ENCODE measurements at places on chromosomes 11 and 22.
A peak's percentile ranks its signal among the peaks of the same experiment; 100 is the strongest.

GRCh38 chr11:33778675-33779074, 4.4 kb upstream of the FBXO3 start:
- DNase-seq, result peak; percentile 69

GRCh38 chr11:127996825-127997224, 590.5 kb downstream of the ETS1 start:
- DNase-seq, result peak; percentile 5

DNA sequence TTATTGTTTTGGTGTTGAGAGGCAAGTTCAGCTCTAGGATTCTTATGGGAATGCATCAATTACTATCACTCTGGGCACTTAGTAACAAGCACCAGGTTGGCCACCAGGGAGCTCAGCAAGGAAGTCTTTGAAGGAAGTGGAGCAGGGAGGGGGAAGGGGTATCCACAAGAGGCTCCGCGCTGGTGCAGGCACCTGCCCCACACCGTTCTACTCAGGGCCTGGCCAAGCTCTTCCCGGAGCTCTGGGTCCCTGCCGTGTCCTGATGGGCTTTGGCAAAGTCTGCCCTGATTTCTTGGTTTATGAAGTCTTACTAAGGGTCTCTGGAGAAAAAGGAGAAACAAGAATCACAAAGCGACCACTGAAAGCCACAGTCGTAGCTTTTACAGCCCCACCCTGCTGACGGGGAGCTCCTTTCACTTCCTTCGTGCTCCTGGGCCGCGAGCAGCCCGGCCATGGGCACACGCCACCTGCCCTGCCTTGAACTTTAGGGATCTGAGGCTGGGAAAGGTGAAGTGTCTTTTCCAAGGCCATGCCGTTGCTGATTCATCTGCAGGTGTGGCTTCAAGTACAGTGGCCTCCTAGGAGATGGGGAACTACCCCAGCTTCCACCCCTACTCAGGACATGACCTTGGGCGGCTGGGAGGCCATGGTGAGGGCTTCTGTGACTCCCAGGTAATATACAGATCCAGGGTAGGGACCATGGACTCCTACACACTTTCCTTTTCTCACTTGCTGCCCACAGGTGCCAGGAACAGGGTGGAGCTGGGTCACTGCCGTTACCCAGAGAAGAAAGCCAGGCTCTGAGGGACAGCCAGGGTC, 15.9 kb upstream of the LRRC32 start:
- no peak for DNase-seq

DNA sequence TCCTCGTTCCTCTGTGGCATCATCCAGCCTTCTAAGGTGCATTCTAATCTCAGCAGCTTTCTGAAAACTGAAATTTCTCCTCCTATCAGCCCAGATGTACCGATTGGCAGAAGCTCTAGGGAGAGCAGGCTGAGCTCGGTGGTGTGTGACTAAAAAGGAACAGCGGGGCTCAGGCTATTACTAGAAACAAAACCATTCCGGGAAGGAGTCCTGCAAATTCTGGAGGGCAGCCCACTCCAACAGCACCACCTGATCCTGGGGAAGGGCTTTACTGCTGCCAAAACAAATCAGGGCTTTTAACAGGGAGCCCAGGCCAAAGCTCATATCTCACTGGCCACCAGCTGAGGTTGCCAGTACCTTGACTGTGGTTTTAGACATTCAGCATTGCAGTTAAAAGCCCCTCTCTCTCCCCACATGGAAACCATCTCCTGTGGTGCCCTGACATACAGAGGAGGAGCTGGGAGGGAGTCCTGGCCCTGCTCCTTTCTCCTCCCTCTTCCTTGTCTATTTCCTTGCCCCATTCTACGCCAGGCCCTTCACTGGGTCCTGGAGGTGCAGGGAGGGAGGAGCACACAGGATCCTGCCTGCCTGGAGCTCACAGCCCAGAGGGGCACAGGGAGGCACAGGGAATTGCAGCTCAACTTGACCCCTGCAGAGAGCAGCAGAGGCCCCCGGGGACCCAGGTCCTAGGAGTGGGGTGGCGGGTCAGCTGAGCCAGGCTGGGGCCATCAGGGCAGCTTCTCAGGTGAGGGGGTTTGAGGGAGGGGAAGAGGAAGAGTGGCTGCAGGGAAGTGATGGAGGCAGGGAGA, 889 bp downstream of the PLAAT4 start:
- DNase-seq, result peak; percentile 63

- DNase-seq, result peak; percentile 91
These were observed 269.9 kb upstream of the SORL1-AS1 start for GRCh38 chr11:121722431-121723245.

DNA sequence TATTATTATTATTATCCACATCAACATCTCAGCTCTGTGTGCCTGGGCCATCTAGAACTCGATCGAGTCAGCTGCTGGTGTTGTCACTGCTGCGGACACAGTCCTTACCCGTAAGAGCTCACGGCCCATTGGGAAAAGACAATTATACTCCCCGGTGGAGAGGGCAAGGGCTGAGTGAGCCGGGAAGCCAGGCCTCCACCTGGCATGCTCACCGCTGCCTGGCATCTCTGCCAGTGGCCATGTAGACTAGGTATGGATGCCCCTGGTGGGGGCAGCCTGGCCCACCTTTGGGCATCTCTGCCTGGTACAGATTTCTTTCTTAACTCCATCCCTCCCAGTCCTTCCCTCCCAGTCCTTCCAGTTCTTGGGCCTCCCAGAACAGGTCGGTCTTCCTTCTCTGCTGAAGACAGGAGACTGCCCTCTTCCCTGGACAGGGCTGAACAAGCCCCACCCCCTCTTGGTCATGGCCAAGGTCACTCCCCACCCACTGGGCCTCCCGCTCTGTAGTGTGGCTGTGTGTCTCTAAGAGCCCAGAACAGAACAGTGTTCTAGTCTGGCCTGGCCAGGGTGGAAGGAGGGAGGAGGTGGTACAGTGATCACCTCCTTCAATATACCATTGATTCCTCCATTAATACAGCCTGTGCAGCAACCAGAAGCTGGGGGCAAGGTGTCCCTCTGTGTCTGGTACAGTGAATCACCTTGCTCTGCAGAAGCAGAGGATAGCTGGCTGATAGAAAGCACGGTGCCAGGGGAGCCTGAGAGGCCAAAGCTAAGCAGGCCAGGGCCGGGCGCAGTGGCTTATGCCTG, 57.7 kb downstream of the FLRT1 start:
- DNase-seq, result no peak

DNA sequence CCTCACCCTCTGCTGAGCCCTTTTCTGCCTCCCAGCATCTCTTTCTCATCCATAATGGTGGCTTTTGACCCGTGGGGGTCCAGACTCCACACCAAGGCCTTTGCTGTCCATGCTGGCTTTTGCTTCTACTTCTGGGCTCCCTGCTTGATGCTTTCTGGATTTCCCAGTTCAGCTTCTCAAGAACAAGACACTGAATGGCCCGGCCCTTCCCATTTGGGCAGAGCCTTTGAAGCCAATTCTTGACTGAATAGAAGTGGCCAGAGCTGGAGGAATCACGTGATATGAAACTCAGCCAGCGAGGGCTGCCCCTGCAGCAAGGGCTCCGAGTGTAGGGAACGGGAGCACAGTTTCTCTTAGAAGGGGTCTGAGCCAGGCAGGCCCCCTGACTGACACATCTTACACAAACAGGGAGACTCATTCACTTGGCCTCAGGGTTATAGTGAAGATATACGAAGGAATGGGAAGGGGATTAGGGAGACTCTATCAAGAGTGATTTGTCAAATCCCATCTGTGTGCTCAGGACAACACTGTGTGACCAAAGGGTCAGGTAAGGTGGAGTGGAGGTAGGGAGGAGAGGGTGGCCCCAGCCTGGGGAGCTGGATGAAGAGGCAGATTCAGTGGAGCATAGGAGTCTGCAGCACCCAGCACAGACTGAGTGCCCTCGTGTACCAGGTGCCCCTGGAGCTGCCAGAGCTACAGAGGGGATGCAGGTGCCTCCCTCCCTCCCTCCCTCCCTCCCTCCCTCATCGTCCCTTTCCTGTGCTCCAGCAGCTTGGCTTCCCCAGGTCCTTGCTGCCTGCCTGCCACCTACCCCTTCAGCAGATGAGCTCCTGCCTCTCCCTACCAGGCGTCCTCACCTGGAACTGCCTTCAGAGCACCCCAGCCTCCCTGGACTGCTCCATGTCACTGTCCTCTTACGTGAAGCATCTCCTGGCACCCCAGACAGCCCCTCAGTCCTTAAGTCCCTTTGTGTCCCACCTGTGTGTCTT, 106.0 kb downstream of the TRIM29 start:
- DNase-seq, result no peak

- no peak for DNase-seq
These were observed 848.2 kb downstream of the BRD1 start for GRCh38 chr22:48979482-48979881.

GRCh38 chr11:94558468-94558867, 8.7 kb upstream of the PIWIL4 start:
- no peak for DNase-seq

- DNase-seq, result no peak
These were observed 66.7 kb downstream of the HSD17B12 start for GRCh38 chr11:43747130-43747802.

DNA sequence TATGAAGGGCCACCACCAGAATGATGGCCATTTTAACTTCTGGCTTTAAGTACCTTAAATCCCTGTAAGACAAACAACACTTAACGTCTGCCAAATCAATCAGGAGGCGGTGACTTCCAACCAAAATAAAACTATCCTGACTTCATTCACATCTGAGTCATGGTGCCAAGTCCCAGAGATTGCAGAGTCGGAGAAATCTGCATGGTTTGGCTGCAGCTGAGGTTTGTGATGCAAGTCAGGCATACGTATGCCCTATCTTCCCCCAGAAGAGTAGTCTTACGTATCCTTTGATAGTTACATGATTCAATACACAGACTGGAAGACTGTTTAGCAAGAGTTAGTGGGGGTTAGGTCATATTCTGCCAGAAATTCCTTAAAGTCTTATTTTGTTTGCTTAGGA, 1.7 kb upstream of the GAB2 start:
- DNase-seq, result peak; percentile 95

DNA sequence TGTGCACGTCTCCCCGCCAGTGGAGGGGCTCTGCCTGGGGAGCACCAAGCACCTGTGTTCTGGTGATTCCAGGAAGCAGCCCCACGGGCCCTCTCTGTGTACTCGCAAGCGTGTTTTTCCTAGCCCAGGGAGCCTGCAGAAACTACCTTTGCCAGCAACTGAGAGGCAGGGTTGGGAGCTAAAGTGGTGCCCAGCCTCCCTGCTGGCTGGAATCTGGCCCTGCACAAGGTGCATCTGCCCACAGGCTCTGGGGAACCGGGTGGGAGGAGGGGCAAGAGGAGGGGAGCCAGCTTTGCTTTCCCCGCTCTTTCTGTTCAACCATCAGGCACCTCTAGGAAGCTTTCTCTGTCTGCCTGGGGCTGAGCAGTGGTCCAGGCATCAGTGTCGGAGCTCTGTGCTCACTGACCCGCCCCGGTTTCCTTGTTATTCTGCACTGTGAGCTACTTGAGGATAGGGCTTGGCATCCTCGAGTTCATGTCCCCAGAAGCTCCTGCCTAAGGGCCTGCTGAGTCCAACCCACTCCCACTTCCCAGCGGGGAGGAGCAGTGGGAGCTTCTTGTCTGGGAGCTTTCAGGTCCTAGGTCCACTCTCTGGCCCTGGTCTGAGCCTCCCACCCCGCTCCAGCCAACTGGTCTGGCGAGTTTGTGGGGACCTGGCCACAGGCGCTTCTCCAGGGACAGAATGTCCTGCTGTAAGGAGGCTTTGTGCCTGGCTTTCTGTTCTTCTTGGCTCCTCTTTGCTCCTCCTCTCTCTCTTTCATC, 14.9 kb downstream of the DAGLA start:
- no peak for DNase-seq

DNA sequence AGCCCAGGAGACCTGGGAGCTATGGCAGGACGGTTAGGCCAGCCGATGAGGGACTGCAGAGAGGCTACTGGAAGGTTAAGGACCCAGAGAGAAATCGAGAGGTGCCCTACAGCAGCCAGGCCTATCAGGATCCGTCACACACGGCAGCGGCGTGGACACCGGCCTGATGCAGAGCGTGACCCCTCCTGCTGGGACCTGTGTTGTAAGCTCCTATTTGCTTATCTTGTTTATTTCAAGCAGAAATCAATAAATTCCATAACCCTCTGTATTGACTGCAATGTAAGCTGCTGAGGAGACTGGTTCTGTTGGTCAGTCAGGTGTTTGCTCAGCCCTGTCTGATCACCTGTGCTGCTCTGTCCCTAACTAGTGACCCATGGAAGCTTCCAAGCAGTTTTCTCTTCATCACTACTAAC, 39.9 kb downstream of the PPP2R1B start:
- no peak for DNase-seq

GRCh38 chr11:112367895-112368294, 107.2 kb upstream of the PLET1 start:
- DNase-seq, result no peak

- no peak for DNase-seq
These were observed 2.3 kb upstream of the TIRAP start for GRCh38 chr11:126280595-126280994.

DNA sequence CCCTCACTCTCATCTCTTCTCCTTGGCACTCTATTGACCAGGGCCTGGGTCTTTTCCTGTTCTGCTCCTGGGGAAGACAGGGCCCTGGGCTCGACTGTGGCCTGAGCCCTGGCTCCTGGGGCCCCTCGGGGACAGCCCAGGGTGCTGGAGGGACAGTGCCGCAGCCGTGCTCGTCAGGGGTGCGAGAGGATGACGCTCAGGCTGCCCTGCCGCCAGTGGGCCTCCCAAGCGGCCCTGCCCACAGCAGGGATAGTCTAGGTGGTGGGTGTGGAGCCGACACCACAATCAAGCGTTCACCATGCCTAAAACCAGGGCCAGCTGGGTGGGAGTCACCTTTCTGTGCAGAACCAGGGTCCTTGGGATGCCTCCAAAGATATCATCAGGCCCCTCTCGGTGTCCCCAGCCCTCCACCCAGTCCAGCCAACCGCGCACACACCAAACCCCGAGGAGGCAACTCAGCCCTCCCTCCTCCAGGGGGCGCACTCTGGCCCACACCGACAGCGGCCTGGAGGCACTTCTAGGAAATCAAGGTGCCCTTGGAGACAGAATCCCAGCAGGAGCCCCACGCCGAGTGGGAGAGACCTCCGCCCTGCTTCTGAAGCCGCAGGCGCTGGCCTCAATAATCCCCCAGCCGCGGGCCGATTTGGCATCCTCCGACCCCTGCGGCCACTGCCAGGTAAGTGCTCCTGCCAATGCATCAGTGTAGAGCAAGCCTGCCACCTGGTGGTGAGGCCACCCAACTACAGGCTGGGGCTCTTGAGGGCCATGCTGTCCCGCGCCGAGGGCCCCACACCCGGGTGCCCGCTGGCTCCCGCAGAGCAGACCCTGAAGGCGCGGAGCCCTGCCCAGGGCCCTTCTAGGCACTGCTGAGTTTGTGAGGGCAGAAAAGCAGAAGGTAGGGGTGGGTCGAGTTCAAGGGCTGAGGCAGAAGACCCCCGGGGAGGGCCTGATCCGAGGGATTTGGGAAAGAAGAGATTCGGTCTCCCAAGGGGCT, 496.4 kb downstream of the BUD13 start:
- peak; percentile 15 for DNase-seq

DNA sequence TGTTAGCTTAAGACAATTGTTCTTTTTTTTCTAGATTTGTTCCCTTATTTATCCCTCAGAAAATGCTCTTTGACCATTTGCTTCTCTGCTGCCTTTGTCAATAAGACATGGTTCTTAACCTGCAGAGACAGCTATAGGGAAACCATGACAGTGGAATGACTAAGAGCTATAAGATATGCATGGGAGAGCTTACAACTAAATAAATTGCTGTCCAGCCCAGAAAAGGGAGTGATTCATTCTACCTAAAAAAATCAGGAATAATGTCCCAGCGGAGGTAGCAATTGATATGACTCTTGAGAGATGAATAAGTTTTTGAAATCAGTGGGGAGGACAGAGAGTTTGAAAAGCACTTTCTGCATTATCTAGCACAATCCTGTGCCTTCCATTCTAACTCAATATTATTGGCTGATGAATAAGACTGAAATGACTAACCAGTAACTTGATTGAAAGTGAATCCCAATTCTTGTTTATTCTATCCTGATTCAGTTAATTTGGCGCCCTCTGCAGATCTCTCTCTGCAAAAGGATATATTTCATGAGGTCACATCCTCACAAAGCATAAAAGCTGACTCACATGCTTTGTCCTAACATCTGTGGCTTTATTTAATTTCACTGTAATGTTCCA, 680.5 kb upstream of the API5 start:
- DNase-seq, result peak; percentile 7
